GM23248 (cell line): ENCODE measurements at places on chromosomes 1 and 21. TPM values are rescaled to one million over a fixed set of nuclear protein-coding genes. Genes with fewer than 3 reads are reported as not detected.

- H3K27ac ChIP-seq, result no peak overlapping the region
- no peaks in the 10 kb centered on the region for H3K27me3 ChIP-seq
- no peaks in the 10 kb centered on the region for H3K36me3 ChIP-seq
- H3K4me1 ChIP-seq, result peaks cover 17% of the 10 kb centered on the region
- DNase-seq, result peak; percentile 51
- H3K4me3 ChIP-seq, result no peak overlapping the region
Measured at GRCh38 chr1:61121631-61122030, 39.3 kb downstream of the NFIA start.

DNA sequence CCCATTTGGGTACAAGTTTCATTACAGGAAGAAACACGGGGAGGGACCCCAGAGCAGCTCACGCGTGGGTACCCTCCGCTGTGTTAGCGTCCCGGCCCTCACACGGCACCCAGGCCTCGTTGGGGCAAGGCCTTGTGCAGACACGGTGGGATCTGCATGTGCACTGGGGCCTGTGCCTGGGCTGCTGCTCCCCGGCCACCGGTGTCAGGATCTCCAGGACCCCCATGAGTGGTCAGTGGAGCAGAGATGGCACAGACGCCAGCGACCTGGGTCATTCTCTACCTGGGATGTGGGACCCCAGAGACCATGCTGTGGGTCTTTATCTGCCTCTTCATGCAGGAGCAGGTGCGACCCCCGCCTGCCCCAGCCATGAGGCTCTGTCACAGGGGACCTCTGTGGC is 5.4 kb upstream of the SAMD11 start:
- H3K27ac ChIP-seq, result no peak overlapping the region
- H3K27me3 ChIP-seq, result no peaks in the 10 kb centered on the region
- peaks cover 13% of the 10 kb centered on the region for H3K4me1 ChIP-seq
- no peaks in the 10 kb centered on the region for H3K36me3 ChIP-seq
- no peak overlapping the region for H3K4me3 ChIP-seq
- DNase-seq, result no peak

- H3K4me3 ChIP-seq, result no peak overlapping the region
- no peak for DNase-seq
- H3K27me3 ChIP-seq, result no peaks in the 10 kb centered on the region
- no peaks in the 10 kb centered on the region; the same call in 1 of the 2 replicates for H3K36me3 ChIP-seq
Measured at GRCh38 chr1:230226007-230226800, 159.2 kb downstream of the GALNT2 start.

Gene EEIG2
- 5.4 and 6.4 TPM in 2 replicates for total RNA-seq

GRCh38 chr1:12618965-12619791 is 1.2 kb upstream of the DHRS3 start:
- H3K4me1 ChIP-seq, result peaks cover 25% of the 10 kb centered on the region
- H3K4me3 ChIP-seq, result peak overlapping the region; percentile 82
- H3K27ac ChIP-seq, result peak overlapping the region; percentile 82
- no peaks in the 10 kb centered on the region for H3K27me3 ChIP-seq
- peak; percentile 93 for DNase-seq

Gene PADI4
- not detected in 2 replicates for total RNA-seq

DNA sequence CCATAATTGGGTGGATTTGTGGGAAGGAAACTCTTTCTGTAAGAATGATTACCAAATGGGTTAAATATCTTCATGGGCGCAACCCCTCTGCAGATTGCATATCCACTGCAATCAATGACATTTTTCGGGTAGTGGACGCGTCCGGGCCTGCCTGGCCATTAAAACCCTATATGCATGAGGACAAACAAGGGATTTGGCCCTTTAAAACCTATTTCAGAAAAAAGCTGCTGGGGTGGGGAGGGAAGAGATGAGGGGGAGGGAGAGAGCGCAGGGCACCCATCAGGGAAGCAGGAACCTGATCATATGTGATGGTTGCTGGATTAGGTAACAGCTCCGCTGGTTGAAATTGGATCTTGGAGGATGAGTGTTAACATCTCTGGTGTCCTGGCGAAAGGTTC is 228.8 kb downstream of the PBX1 start:
- DNase-seq, result no peak

- H3K4me1 ChIP-seq, result peaks cover 11% of the 10 kb centered on the region
- H3K27ac ChIP-seq, result no peak overlapping the region
- H3K27me3 ChIP-seq, result no peaks in the 10 kb centered on the region
- no peak for DNase-seq
- H3K4me3 ChIP-seq, result no peak overlapping the region
Measured at GRCh38 chr1:56719171-56719570, 74.1 kb downstream of the PRKAA2 start.

DNA sequence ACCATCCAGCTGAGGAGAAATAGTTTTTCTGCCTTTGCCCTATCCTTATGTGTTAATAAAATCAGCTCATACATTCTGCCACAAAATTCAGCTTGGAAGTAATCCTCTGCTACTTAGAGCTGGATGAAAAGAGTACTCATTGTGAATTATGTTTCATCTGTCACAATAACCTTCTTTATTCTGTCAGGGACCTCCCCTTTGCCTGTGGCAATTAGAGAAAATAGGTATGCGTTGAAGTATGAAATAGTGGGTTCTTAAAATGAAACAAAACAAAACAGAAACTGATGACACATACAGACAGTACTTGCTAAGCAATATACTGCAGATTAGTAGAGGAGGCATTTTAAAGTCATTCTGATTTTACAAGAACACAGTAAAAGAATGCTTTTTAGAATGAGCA is 578.5 kb downstream of the USP25 start:
- H3K27ac ChIP-seq, result peak overlapping the region; percentile 64
- peak; percentile 58 for DNase-seq
- peaks cover 19% of the 10 kb centered on the region for H3K4me1 ChIP-seq
- H3K4me3 ChIP-seq, result peak overlapping the region; percentile 74

Gene ACOT11
- total RNA-seq, result 3.6 and 4.8 TPM in 2 replicates

Gene OR2L5
- total RNA-seq, result not detected in 2 replicates

GRCh38 chr1:4071653-4072052 is 171.6 kb upstream of the C1orf174 start:
- no peak overlapping the region for H3K4me3 ChIP-seq
- no peaks in the 10 kb centered on the region for H3K36me3 ChIP-seq
- DNase-seq, result no peak
- no peak overlapping the region for H3K27ac ChIP-seq

Gene GNAT2
- total RNA-seq, result not detected in 2 replicates

DNA sequence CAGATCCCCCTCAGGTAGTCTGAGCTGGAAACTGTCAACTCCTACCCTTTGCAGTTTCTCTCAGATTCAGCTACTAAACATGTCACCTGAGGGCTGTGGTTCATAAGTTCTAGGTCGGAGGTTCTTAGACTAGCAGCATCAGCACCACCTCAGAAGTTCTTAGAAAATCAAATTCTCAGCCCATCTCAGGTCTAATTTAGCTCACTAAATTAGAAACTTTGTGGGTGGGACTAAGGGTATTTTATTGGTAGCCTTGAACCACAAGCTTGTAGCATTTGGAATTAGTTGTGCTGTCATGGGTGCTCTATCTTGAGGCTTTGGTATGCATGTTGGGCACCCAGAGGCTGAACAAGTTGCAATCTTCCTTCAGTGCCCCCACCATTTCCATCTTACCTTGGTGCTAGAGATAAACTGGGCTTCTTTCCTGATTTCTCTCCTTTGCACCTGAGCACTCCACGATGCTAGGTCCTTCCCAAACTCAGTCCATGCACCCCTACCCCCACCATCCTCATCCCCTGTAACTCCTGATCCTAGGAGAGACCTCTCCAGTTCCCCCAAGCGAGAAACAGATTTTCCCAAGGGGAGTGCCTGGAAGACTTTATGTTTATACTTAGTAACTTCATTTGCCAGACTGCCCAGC is 54.2 kb downstream of the S1PR1 start:
- 0 out of 2 replicates have a peak overlapping the region, but pooled peaks have one; percentile 36 for H3K4me3 ChIP-seq
- peak overlapping the region; percentile 52 for H3K27ac ChIP-seq
- H3K36me3 ChIP-seq, result no peaks in the 10 kb centered on the region
- peaks cover 23% of the 10 kb centered on the region for H3K4me1 ChIP-seq
- H3K27me3 ChIP-seq, result no peaks in the 10 kb centered on the region

DNA sequence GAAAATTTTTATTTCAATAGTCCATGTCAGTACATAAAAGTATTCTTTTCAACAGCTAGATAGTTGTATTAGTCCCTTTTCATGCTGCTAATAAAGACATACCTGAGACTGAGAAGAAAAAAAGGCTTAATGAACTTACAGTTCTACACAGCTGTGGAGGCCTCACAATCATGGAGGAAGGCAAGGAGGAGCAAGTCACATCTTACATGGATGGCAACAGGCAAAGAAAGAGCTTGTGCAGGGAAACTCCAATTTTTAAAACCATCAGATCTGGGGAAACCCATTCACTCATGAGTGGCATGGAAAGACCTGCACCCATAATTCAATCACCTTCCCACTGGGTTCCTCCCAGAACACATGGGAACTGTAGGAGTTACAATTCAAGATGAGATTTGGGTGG is 50.7 kb downstream of the PTGFR start:
- H3K27ac ChIP-seq, result no peak overlapping the region
- no peaks in the 10 kb centered on the region for H3K27me3 ChIP-seq
- no peak overlapping the region for H3K4me3 ChIP-seq
- H3K4me1 ChIP-seq, result peaks cover 8% of the 10 kb centered on the region

DNA sequence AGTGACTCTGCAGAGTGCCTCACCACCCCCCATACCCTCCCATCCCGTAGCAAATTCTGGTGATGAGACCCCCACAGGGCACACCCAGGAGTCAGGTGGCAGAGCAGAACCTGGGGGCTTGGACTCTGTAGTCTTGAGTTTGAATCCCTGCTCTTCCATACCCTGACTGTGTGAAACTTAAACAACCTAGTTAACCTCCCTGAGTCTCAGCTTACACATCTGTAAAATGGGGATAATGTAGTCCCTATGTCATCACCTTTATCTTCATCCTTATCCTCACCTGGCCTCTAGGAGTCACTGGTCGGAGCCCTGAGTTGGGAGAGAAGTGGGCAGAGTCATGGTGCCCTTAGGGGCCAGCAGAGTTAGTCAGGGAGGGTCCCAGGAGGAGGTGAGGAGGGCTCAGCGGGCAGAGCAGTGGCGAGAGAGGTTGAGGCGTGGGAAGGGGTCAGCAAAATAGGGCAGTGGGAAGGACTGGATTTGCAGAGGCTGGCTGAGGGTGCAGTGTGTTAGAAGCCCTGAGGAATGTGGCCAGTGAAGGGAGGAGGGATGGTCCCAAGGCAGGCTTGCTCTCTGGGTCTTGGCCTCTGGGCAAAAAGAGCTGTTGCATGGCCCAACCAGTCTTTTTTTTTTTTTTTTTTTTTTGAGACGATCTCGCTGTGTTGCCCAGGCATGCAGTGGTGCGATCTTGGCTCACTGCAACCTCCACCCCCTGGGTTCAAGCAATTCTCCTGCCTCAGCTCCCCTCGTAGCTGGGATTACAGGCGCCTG is 18.6 kb downstream of the C1orf167 start:
- no peak overlapping the region for H3K27ac ChIP-seq
- no peaks in the 10 kb centered on the region; the same call in 1 of the 2 replicates for H3K4me1 ChIP-seq
- no peak for DNase-seq
- no peaks in the 10 kb centered on the region for H3K36me3 ChIP-seq

- no peaks in the 10 kb centered on the region for H3K36me3 ChIP-seq
- H3K4me3 ChIP-seq, result no peak overlapping the region
- no peak overlapping the region for H3K27ac ChIP-seq
- no peaks in the 10 kb centered on the region for H3K27me3 ChIP-seq
- H3K4me1 ChIP-seq, result peaks cover 7% of the 10 kb centered on the region
- DNase-seq, result no peak
Measured at GRCh38 chr1:108570998-108571401, 11.1 kb downstream of the EEIG2 start.

Gene GFI1
- total RNA-seq, result not detected in 2 replicates

Gene CENPS
- 12.6 and 25.4 TPM in 2 replicates for total RNA-seq

Gene ENSA
- 47.4 and 54.3 TPM in 2 replicates for total RNA-seq

DNA sequence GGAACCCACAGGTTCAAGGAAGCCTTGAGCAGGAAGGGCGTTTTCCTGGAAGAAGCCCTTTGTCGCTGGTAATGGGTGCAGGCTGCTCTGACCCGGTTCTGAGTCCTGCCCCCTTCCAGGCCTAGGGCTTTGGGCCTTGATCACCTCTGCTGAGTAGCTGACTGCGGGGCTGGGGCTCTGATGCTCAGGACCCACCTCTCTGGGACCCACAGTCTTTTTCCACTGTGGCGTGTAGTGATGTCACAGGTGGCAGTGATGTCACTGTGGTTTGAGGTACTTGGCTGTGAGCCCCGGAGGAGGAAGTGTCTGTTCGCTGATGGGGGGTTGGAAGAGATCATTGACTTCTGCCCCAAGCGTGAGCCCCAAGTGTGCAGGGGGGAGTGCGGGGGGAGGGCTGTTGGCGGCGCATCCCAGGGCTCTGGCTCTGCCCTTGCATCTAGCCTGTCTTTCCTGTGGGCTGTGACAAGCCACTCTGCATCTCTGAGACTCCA is 6.9 kb downstream of the TNFRSF1B start:
- no peak for DNase-seq
- no peak overlapping the region for H3K4me3 ChIP-seq
- H3K4me1 ChIP-seq, result peaks cover 13% of the 10 kb centered on the region
- H3K27ac ChIP-seq, result no peak overlapping the region

Gene DMRTA2
- not detected in 2 replicates for total RNA-seq

- peaks cover 34% of the 10 kb centered on the region for H3K27me3 ChIP-seq
- H3K4me3 ChIP-seq, result no peak overlapping the region
- H3K4me1 ChIP-seq, result no peaks in the 10 kb centered on the region
- H3K27ac ChIP-seq, result no peak overlapping the region
- no peaks in the 10 kb centered on the region for H3K36me3 ChIP-seq
- no peak for DNase-seq
Measured at GRCh38 chr1:18721041-18721440, 90.4 kb downstream of the PAX7 start.

Gene NTMT2
- total RNA-seq, result not detected in 2 replicates

- no peaks in the 10 kb centered on the region for H3K4me1 ChIP-seq
- no peak overlapping the region for H3K4me3 ChIP-seq
- peaks cover 52% of the 10 kb centered on the region for H3K36me3 ChIP-seq
- no peaks in the 10 kb centered on the region for H3K27me3 ChIP-seq
Measured at GRCh38 chr1:169853341-169853740, 40.4 kb downstream of the SCYL3 start.

Gene SLC22A15
- total RNA-seq, result 14.7 and 15.0 TPM in 2 replicates

Gene HTR1D
- not detected in 2 replicates for total RNA-seq

Gene DCST2
- total RNA-seq, result not detected in 2 replicates

Gene OR2L2
- total RNA-seq, result not detected in 2 replicates

GRCh38 chr1:228446852-228447251 is 30.2 kb upstream of the TRIM17 start:
- no peak overlapping the region for H3K4me3 ChIP-seq
- peaks cover 57% of the 10 kb centered on the region for H3K27me3 ChIP-seq
- no peak for DNase-seq
- no peaks in the 10 kb centered on the region for H3K4me1 ChIP-seq

- no peaks in the 10 kb centered on the region for H3K27me3 ChIP-seq
- no peak for DNase-seq
- H3K27ac ChIP-seq, result no peak overlapping the region
- H3K36me3 ChIP-seq, result no peaks in the 10 kb centered on the region
- H3K4me1 ChIP-seq, result no peaks in the 10 kb centered on the region
- no peak overlapping the region for H3K4me3 ChIP-seq
Measured at GRCh38 chr1:57329001-57329527, 94.8 kb downstream of the DAB1 start.

DNA sequence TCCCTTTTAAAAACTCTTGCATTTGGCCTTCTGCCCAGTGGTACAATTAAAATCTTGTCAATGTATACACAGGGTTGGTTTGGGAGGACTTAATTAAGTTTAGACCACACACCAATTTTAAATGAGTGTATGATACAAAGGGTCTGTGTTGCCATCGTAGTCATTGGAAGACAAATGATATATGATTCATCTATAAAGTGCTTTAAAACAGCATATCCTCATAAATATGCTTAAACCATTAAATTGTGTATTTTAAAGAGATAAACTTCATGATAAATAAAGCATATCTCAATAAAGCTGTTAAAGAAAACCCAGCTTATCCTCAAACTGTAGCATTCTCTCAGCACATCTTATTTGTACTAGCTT is 69.5 kb downstream of the LUZP1 start:
- peak overlapping the region; percentile 87 for H3K27ac ChIP-seq
- no peaks in the 10 kb centered on the region for H3K36me3 ChIP-seq
- peaks cover 55% of the 10 kb centered on the region for H3K4me1 ChIP-seq
- H3K4me3 ChIP-seq, result no peak overlapping the region
- DNase-seq, result peak; percentile 9

Gene GRIK3
- not detected in 2 replicates for total RNA-seq
